ENCODE measurements at places on chromosomes 5 and 9.

- DNase-seq = no peak
Observed at GRCh38 chr5:6730807-6731206, 17.6 kb downstream of the TENT4A start.

DNA sequence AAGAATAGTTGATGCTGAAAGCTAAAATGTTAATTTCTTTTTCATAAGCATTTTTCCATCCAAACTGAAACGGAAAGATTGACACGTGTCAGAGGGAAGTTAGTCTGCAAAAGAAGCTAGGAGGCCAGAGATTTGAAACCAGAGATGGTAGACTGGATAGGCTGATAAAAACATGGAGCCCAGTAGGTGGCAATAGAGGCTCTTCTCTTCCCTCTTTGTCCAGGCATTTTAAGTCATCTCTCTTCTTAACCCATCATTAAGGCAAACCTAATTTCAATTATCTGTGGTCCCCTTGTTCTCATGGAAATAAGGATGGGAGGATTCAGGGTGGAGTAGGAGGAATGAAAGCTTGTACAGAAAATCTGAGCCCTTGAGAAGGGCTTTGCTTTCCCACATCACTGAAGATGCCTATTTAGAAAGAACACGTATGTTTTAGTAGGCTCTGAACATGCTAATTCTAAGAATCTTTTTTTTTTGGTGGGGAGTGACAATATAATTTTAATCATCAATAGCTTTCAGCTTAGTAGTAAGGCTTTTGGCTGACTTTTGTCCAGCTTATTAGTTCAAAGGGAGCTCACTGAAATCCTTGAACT is 66.6 kb downstream of the ZNF474 start:
- no peak for DNase-seq

DNA sequence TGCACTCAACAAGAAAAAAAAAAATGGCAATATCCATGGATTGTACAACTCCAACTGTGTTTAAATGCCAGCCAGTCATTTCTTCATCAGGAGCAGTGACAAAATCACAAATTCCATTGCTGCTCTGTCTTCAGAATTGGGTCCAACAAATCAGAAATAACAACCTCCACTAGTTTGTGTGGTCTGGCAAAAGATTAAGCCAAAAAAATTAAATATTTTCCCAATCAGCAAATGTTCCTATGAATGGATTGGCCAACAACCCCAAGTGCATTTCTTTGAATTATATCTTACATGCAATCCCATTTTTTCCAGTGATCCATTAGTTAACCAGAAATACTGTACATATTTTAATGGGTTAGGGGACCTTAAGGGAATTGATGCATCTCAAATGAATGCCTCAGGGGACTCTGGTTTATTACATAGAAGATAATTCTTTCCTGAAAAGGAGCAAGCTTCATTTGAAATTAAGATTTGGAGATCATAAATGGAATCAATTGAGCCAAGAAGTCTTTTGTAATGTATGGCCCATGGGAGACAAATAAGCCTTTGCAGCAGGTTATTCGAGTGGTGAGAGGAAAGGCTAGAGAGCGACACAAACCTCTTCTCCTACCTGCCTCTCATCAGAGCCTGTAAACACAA is 131.8 kb downstream of the TLE1 start:
- no peak for DNase-seq

GRCh38 chr5:151030379-151030778 is 10.0 kb downstream of the GPX3 start:
- DNase-seq = no peak

- no peak for DNase-seq
Observed at GRCh38 chr9:113584428-113585084, 121.0 kb downstream of the RGS3 start.

DNA sequence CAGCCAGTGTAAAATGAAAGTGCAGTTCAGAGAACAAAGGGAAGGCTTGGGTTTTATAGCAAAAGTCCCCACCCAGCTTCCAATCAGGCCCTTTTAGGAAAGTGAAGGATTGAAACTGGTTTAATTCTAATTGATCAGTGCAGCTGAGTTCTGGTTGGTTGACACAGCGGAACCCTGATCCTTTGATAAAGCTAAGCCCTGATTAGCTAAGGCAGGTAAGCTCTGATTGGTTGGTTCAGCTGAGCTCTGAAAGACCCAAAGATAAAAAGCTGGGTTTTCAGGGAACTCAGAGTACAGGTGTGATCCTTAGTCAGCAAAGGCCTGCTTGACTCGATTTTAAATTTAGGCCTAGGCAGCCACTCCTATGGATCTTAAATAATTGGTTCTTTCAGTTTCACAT is 70.8 kb upstream of the PRRC1 start:
- DNase-seq = no peak

DNA sequence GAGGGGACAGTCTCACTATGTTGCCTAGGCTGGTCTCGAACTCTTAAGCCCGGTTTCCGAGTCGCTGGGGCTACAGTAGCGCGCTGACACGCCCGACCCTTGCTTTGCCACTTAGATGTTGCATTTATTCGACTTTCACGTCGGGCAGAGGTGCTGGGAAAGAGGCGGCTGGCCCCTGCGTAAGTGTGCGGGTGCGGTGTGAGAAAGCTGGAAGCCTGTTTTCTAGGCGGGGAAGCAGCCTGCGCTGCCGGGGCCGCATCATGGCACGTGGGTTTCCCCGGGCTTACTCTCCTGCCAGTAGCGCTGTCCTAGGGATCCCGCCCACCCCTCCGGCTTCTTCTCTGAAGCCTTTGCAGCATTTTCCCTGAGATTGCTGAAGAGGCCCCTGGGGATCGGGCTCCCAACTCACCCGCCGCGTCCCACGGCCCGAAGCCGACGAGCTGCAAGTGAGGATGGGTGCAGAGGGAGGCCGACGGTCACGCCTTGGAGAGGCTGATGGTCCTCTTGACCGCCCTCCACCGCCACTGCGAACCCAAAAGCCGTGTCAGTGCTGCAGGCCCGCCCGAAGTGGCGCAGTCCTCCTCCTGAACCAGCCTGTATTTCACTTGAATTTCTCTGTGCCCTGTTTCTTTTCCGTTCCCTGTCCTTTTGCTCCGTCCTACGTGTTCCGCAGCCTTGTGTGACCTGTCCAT is 5.8 kb upstream of the TRIM41 start:
- no peak for DNase-seq
